ENCODE measurements at places on chromosomes 1 and 21. TPM values are rescaled to one million over a fixed set of nuclear protein-coding genes. Genes with fewer than 3 reads are reported as not detected.

DNA sequence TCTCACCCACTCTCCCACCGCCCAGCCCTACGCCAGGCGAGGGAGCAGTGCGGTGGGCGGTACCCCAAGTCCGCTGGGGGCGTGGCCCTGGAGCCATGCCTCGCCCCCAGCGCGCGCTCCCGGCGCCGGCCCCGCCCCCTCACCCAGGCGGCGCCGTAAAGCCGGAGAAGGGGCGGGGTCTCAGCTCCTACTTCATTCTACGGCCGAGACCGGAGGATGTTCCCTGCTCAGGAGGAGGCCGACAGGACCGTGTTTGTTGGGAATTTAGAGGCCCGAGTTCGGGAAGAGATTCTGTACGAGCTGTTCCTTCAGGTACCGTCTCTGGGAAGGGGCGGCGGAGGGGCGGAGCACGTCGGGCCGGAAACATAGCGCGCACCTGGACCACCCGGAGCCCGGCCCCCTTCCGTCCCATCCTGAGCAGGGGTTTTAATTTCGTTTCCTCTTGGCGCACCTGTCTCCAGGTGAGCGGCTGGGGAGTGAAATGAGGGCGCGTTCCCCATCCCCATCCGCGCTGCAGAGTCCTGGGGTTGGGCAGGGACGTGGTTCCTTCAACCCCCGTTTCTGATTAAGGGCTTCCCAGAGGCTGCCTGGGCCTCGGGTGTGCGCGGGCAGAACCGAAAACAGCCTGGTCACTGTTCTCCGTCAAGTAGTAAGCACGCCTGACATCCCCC is at the start of gene RBM11:
RBM11 (plus strand) TSS at position 187 of the 671 bp plus-strand sequence; CDS start at position 217, 30 bp downstream.
- peak; percentile 92 for DNase-seq

DNA sequence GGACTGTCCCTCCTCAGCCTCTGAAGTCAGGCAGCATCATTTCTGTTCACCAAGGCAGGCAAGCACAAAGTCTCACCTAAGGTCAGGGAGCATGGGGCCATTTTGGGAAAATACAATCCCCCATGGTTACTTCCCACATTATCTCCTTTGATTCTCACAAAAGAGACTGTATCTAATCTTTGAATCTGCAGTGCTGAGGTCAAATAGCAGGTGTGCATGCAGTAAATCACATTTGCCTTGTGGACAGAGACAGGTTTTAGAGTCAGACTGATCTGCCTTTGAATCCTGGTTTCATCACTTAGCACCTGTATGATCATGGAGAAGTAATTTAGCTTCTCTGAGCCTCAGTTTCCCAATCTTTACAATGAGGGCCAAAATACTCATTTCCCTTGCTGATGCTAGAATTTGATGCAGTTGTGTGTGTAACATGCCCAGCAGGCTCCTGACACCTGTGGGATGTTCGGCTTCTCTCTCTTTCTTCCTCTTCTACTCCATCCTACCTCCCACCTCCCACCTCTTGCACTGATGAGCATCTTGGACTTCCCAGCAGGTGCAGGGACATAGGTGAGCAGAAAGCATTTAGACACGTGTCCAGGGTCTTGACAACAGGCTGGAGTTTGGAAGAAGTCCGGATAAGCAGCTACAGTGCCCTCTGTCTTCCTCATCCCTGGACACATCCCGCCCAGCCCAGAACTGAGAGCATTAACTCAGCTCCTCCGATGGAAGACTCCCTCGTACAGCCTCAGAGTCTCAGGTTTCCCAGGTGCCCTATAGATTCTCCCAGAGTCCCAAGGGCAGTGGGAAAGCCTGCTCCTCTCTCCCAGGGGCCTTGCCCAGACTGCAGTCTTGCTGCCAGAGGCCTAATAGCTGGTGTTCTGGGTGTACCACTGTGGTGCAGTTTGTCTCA is 18.9 kb downstream of the NENF start:
- DNase-seq = peak; percentile 53

GRCh38 chr1:53440633-53441032 is 18.6 kb upstream of the DMRTB1 start:
- DNase-seq = no peak

Gene TSACC
- total RNA-seq = not detected

Gene KCNJ15
- total RNA-seq = 8.9 TPM

Gene FRRS1
- total RNA-seq = 5.5 TPM

- DNase-seq = no peak
Observed at GRCh38 chr1:210980082-210980481, 153.9 kb downstream of the KCNH1 start.

DNA sequence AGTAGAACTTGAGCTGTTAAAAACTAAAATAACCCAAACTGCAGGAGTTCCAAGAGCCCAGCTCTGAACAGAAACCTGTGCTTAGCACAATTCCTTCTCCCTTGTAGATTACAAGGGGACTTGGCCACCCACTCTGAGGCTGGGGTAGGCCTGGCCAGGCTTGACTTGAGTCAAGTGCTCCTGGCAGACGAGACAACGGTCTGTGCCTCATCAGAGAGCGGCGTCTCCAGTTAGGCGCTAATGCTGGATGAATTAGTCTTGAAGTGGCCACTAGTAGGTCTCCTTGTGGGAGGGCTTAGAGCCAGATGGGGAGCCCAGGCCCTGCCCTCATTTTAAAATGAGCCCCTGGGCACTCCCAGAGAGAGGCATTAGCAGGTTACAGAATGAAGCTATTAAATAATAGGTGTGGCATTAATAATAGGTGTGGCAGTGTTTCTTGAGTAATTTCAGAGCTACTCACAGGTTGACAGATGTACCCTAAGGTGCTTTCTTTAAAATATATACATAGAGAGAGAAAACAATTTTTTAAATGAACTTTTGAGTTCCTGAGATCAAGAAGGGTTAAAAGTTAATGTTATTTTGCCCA is 1.1 kb downstream of the EEIG2 start:
- DNase-seq = peak; percentile 84

GRCh38 chr1:93774707-93775106 is 93.1 kb upstream of the BCAR3 start:
- DNase-seq = no peak

Gene PALMD
- 7.9 TPM for total RNA-seq

GRCh38 chr1:36306210-36306901 is at the start of gene SH3D21:
Gene SH3D21, plus strand, starts transcription at chr1:36306368. Its CDS starts 53 bp downstream, at chr1:36306421.
- peak; percentile 90 for DNase-seq

Gene HNRNPCL2
- not detected for total RNA-seq

Gene MYOC
- not detected for total RNA-seq

DNA sequence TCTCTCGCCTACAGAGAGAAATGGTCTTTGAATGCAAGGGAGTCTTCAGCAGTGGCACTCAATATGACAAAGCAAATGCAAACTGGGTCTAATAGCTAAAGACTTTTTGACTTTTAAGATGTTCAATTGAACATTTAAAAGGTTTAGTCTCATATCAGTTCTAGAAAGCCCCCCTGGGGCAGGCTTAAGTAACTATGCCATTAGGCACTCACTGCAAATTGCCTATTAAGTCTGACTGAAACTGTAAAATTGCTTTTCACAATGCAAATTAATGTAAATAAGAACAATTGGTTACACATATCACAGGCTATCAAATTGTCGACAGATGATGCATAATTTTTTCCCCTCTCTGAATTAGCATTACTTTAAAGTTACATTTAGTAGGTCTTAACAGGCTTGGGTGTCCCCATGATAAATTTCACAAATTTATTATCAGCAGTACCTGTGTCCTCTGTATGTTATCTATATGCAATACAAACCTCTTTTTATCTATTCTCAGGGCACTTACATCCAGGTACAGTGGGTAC is 329.1 kb downstream of the LRRIQ3 start:
- no peak for DNase-seq

DNA sequence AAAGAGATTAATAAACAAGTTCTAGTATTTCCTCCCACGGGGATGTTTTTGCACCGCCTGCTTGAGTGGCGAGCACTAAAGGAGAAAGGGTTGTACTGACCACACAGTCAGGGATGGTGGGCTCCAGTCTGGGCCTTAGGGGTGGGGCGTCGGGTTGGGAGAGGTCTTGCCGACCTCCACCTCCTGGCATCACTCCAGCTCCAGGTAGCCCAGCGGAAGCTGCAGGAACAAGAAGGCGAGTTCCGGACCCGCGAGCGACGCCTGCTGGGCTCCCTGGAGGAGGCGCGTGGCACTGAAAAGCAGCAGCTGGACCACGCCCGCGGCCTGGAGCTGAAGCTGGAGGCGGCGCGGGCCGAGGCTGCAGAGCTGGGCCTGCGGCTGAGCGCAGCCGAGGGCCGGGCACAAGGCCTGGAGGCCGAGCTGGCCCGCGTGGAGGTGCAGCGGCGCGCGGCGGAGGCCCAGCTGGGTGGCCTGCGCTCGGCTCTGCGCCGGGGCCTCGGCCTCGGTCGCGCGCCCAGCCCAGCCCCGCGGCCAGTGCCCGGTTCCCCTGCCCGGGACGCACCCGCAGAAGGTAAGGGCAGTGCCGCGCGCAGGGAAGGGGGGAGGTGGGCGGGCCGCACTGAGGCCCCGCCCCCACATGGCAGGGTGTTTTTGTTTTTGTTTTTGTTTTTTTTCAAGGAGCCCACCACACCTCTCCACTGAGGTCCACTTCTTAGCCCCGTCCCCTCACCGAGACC is 19.7 kb downstream of the MFAP2 start:
- peak; percentile 93 for DNase-seq
